ENCODE measurements at places on chromosomes 3 and 15.
A peak's percentile ranks its signal among the peaks of the same experiment; 100 is the strongest.

DNA sequence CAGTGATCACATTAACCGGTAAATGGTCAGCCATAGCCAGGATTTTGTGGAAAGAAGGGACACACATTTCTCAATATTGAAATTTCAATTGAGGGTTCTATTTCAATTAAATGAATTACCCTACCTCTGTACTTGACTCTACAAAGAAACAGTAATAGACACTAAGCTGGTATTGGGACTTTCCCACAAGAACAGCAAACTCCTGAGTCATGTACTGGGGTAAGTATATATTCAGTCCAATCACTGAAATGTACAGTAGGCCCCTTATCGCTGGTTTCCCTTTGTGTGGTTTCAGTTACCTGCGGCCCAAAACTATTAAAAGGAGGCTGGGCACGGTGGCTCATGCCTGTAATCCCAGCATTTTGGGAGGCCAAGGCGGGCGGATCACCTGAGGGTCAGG lies 17.6 kb downstream of the ASB14 start:
- no peak for DNase-seq

- no peak for DNase-seq
Measured at GRCh38 chr15:42083916-42084315, 10.4 kb downstream of the PLA2G4D start.

- DNase-seq: no peak
Measured at GRCh38 chr15:89129123-89129815, 41.0 kb downstream of the ABHD2 start.

- peak; percentile 67 for DNase-seq
Measured at GRCh38 chr3:155382396-155383042, 89.0 kb upstream of the STRIT1 start.

- no peak for DNase-seq
Measured at GRCh38 chr3:191020730-191021396, 158.4 kb upstream of the GMNC start.

GRCh38 chr3:71254281-71255057 lies 329.1 kb downstream of the FOXP1 start:
- no peak for DNase-seq

DNA sequence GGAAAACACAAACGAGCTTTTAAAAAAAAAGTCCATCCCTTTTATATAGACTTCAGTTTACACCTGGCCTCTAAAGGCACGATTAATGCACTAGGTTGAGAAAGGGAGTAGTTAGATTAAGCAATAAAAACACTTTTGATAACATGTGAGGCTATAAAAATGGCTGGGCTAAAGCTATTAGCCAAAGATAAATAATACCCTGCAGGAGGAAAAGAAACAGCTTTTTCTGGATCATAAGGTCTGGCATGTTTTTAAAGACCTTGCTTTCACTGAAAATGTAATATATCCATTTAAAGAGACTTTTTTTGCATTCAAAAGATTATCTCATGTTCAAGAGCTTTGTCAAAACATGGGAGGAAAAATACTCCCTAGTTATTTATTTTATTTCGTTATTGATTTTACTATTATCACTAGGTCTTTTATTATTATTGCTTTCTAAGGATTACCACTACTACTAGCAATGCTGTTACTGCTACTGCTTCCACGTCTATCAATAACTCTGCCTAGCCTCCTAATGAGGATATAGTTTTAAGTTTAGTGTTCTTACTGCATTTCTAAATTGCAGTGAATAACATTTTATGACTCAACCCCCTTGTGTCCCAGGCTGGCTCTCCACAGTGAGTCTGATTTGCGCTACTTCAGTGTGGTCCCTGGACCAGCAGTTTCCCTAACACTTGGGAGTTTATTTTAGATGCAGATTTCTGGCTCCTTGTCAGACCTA lies 93.4 kb downstream of the THRB start:
- DNase-seq: no peak

- DNase-seq: no peak
Measured at GRCh38 chr3:126015075-126015474, 46.1 kb downstream of the ROPN1B start.

DNA sequence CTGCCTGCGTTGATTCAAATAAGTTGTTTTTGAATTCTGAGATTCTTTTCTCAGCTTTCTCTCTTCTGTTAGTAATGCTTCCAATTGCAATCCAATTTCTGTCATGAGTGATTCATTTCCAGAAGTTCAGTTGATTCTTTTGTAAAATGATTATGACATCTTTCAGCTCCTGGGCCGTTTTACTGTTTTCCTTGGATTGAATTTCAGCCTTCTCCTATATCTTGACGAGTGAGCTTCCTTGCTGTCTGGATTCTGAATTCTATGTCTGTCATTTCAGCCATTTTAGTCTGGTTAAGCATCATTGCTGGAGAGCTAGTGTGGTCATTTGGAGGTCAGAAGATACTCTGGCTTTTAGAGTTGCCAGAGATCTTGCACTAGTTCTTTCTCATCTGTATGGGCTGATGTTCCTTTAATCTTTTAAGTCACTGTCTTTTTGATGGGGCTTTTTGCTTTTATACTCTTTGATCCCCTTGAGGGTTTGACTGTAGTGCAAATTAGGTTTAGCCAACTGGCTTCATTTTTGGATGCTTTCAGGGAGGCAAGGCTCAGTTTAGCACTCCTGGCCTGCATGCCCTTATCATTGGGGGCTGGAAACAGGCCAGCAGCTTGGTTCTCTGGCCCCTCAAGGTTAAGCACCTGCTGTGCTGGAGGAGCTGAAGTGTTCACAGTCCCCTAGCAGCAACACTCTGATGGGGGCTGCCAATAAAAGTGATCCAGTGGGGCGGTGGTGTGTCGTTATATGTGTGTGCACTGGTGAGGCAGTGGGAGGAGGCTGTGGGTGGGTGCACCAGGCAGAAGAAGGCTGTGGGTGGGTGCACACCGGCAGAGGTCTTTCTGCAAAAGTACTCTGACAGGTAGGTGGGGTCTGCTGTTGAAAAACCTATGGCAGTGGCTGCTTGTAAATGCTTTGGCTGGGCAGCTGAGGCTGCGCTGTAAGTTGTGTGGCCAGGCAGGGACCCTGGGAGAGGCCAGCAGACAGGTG lies 51.2 kb downstream of the MCTP2 start:
- no peak for DNase-seq

GRCh38 chr3:30193625-30194044 lies 412.8 kb upstream of the TGFBR2 start:
- DNase-seq: no peak

All from NCI-H1930 (cell line).